ENCODE measurements at places on chromosomes 7 and 10.

- peak; percentile 15 for DNase-seq
Measured at GRCh38 chr7:28272461-28272877, 91.9 kb upstream of the JAZF1 start.

GRCh38 chr7:65251851-65252620, 121.6 kb upstream of the ZNF92 start:
- DNase-seq: no peak

DNA sequence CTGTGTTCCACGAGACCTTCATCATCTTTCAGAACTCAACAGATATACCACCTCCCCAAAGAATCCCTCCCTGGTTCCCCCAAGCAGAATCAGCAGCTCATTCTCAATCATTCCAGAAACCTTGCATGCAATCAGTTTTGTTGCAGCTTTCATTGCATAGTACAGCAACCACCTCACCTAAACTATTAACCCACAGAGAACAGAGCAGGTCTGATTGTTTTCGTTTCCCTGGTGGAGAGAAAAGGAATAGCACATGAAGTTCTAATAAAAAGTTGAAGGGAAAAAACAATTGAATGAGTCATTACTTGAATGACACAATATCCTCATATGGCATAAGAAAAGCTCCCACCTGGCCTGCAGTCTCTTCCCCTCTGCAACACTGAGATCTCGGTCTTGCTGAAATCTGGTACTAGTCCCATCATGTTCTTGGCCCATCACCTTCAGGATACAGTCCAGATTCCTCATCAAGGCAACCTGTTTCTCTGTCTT, 147.1 kb upstream of the GDF10 start:
- DNase-seq: no peak

DNA sequence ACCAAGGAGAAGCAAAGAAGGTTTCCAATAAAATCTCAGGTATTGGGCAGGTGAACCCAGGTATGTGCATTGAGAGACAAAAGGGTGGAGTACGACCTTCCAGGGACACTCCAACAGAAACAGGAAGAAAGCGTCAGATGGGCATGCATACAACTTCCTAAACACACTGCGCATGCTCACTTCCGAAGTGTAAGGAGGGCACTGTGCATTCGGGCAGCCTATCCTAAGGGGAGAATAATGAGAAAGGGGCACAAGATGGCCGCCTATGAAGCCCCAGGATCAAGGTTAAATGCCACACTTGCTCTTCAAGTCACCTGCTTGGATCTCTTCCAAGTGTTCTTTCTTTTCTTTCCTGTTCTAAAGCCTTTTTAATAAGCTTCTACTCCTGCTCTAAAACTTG, 39.4 kb upstream of the PRSS1 start:
- no peak for DNase-seq

- no peak for DNase-seq
Measured at GRCh38 chr7:99631295-99632109, 14.8 kb downstream of the ZSCAN25 start.

- no peak for DNase-seq
Measured at GRCh38 chr10:120760253-120760652, 90.9 kb upstream of the WDR11 start.

DNA sequence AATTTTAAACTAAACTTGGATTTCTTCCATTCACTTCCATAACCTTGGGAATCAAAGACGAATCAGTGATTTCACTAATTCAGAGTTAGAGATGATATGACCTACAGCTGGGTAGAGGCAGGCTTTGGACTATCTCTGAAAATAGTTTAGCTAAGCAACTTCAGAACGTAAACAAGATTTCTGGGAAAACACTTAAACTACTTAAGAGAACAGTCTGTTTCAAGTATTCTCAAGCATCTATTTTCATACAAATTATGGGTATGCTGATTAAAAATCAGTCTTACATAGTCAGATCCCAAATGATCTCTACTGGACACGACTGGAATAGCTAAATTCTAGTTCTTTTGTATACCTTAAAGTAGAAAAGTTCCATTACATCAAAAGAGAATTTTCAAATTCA, 179.9 kb downstream of the PLCE1 start:
- DNase-seq: no peak

GRCh38 chr7:21914671-21915070, 31.0 kb downstream of the CDCA7L start:
- no peak for DNase-seq

- DNase-seq: no peak
Measured at GRCh38 chr7:55250313-55250712, 114.8 kb upstream of the LANCL2 start.

All from GM10248 (cell line).